ENCODE measurements at places on chromosomes 7 and 10.

- DNase-seq, result no peak
Measured at GRCh38 chr7:17029150-17029549, 147.4 kb upstream of the AGR3 start.

DNA sequence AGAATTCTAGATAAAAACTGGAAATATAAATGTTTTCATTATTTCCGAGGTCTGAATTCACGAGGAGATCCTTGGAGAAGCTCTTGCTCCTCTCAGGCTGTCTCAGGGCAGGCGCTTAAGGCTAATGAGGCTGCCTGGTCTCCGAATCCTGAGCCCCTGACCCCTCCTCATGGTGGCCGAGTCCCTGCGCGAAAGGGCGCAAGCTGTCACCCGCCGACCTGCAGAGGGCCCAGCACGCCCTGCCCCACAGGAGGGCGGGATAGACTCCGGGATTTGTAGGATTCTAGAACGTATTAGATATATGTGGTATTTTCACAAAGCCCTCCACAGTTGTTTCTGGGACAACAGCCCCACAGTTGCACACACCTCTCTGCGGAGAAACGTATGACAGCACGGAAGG lies 284.1 kb downstream of the ABCA13 start:
- no peak for DNase-seq

DNA sequence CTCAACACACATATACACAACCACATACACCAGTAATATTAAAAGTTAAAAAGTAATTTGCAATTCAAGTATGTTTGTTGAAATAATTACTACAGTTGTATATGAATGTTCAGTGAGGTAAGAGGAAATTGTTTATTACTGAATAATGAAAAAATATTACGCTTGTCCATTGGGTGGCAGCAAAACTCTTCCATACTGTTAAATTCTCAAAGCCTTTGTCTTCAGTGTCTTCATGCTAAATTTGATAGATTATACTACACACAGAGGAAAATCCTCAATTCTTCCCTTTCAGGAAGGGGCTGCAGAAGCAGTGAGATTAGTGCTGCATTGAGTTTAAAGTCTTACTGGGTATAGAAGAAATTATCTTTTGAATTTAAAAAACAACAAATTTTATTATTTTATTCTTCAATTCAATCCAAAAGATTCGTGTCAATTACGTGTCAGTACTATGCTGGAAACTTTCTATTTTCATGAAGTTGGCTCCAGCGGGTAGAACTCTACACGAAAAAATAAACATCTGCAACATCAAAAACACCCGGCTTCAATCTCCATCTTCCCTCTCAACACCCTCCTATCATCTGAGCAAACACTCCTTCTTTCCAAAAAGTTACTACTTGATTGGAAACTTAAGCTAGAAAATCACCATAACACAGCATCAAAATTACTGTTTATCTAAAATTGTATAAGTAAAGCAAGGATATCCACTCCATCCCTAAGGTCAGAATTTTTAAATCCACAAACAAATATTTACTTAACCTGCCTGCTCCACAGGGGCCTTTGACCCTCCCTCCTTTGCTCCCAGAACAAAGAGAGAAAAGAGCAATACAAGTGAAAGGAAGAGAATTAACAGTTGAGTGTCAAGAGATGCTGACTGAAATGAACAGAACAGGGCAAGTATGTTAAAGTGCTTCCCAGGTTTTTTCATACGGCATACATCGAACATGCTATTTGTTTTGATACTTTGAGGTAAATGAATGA lies 37.0 kb upstream of the TES start:
- peak; percentile 9 for DNase-seq

- DNase-seq, result no peak
Measured at GRCh38 chr10:110571093-110571743, 3.7 kb downstream of the SMC3 start.

DNA sequence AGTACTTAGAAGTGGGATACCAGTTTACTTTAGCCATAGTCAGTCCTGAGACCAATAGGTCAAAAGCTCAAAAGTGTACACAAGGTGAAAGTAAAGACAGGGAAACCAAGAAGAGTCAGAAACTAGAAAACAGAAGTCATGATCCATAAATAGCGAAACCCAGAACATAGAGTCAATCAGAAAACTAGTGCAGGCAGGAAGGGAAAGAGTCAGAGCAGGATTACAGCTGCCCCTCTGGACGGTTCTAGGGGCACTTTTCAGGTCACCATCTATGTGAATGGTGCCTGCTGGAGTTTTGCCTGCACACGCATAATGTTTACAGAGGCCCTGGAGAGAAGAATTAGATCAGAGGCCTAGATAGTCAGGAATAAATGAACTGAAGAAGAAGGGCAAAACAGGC lies 22.4 kb upstream of the DMTF1 start:
- DNase-seq, result no peak

DNA sequence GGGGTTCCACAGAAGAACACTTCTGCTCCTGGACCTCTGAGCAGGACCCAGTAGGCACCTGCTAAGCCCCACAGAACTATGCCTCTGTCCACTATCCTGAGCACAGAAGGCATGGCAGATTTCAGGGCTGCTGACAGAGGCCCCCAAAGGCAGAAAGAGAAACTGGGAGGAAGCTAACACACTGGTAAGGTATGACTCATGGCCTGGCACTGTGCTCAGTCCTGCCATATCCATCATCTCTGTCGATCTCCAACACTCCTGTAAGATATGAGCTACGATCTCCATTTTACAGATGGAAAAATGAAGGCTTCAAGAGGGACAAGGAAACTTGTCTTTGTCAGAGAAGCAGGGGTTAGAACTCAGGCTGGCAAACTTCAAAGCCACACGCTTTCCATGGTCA lies 62.2 kb downstream of the GRID1 start:
- no peak for DNase-seq

GRCh38 chr10:101217450-101218281 lies 11.6 kb downstream of the LBX1 start:
- DNase-seq, result no peak

DNA sequence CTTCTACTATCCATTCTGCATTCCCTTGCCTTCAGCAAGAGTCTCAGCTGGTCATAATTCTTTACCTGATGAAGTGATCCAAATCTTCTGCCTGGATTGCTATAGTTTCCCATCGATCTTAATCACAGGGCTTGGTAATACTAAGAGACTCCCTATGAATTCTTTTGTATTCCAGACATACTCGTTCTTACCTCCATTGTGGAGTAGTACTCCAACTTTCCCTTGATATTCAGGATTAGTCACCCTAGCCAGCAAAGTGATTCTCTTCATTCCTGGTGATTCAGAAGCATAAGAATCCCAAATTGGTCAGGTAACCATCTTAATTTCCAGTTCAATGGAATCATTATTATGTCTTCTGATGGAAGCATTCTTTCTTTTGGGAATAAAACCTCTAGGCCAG lies 96.7 kb downstream of the TWIST1 start:
- no peak for DNase-seq

- no peak for DNase-seq
Measured at GRCh38 chr10:114681542-114681941, 23.5 kb upstream of the ABLIM1 start.

DNA sequence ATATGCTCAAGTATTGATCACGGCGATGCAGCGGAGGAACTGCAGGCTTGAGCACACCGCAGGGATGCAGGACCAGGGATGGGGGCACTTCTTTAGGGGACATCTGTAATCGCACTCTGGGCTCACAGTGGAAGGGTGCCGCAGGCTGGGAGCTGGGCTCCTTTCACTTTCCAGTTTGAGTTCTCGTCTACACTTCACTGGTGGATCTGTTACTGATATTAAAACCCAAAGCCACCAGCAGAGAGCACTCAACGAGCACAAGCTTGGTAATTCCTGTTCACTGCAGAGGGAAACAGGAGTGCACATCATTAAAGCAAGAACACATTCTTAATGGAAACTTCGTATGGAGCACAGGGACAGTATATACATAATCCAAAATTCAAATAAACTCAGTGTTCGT lies 91.3 kb downstream of the PARD3 start:
- no peak for DNase-seq

DNA sequence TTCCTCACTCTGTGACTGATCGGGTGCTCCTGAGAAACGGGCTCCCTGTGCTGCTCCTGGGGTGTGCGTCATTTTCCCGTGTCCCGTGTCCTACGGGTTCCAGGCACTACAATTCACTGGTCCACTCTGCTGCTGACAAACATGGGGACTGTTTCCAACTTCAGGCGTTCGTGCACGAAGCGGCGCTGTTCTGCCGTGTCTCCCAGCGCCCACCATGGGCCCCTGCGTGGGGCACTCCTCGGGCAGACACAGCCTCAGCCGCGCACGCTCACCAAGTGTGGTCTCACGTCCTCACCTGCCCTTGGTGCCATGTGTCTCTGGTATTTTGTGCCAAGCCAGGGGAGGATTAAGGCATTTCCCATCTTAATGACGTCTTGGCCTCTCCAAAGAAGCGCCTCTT lies 19.0 kb downstream of the GPR146 start:
- DNase-seq, result no peak

DNA sequence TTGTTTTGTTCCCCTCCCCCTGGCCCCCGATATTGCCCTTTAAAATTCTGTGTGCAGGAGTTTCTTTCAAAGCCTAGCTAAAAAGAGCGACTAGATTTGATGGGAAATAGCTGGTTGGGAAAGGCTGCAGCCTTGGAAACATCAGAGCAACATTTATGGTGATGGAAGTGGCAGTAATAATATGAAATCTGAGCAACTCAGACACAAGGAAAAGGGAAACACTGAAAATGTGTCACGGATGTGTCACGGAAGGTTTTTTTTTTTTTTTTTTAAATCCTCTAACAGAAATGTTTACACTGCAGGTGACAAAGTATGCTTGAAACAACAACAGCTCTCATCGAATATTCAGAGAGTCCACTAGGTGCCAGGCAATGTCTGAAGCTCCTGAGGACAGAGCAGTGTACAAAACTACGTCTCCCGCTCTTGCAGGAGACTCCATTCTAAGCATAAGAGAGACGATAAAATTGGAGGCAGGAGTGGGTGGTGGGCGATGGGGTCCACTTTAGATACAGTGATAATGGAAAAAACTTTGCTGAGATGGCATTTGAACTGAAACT lies 143.0 kb downstream of the RSU1 start:
- DNase-seq, result no peak

GRCh38 chr7:15094989-15095388 lies 192.4 kb upstream of the DGKB start:
- DNase-seq, result no peak

DNA sequence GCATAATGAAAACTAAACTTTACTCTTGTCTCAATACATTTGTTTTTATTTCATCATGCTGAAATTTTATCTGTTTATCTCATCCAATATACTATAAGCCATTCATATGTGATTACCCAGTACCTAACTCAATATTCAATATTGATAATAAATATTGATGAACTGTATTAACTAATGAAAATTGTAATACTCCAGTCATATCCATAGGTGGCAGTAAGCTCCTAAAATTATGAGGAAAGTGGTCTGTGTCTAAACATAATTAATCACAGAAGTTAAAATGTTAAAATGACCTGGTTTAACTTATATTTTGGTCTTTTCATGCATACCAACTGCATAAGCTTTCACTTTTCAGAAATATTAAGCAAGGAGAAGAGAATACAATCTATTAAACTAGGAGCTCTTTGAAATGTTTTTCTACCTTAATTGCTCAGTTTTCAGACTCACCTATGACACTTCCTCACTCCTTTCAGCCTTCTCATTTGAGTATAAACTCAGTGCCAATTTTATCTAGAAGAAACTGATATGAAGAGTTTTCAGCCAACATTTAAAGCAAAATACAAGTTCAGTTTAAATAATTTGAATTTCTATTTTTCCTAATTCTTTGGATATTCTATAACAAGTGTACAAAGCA lies 30.5 kb upstream of the VWDE start:
- no peak for DNase-seq

DNA sequence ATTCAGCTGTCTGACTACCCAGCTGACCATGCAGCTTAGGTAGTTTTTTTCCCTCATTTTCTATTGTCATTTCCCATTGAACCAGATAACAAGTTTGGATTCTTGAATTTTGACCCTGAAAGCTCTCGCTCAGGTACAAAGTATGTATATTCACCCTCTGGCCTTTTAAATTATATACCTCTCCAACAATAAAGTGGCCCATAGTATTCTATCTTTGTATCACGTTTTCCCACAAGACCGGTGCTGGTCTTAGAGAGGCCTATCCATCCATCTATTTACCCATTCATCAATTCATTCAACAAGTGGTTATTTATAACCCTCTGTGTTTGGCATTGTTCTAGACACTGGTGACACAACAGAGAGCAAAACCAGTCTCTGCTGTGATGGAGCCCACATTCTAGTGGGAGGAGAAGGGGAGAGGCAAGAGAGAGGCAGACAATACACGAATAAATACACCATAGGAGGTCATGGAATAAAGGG lies 35.2 kb upstream of the NPSR1 start:
- no peak for DNase-seq

DNA sequence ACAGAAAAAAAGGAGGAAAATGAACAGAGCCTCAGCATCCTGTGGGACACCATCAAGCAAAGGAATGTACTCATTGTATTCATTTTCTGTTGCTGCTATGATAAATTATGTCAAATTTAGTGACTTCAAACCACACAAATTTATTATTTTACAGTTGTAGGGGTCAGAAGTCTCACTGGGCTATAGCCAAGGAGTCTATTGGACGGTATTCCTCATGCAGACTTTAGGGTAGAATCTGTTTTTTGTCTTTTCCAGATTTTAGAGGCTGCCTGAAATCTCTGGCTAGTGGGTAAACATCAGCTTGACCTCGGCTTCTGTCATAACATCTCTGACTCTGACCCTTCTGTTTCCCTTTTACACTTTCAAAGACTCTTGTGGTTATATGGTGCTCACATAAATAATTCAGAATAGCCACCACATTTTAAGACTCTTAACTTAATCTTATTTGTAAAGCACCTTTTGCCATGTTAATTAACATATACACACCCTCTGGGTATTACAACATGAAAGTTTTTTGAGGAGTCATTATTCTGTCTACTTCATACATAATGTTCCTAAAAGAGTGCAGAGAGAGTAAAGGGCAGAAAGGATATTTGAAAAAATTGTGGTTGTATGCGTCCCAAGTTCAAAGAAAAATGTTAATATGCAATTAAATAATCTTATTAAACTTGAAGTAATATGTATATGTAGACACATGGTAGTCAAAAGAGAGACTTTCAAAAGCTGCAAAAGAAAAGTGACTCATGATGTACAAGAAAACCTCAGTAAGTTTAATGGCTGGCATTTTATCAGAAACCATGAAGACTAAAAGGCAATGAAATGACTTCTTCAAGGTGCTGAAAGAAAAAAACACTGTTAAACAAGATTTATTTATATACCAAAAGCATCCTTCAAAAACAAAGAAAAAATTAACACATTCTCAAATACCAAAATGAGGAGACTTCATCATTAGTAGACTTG lies 70.8 kb upstream of the MEOX2 start:
- no peak for DNase-seq

Measured in T-helper 9 cell (primary cell).